ENCODE measurements at places on chromosomes 3 and 15.
A peak's percentile ranks its signal among the peaks of the same experiment; 100 is the strongest.

DNA sequence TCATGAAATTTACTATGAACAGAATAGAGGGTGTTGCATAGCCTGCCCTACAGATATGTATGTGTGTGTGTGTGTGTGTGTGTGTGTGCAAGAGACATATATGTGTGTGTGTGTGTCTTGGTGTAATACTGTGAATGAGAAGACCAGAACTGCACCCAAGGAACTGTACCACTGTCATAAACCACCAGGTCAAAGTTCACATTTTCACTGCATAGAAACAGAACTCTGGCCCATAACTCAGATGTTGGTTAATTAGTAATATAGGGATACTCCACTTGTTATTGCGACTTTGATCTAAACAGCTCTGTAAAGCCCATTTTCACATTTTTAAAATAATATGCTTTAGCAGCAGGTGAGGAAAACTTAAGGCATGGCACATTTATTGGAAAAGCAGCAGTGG lies 111.8 kb downstream of the IGF2BP2 start:
- DNase-seq: no peak

DNA sequence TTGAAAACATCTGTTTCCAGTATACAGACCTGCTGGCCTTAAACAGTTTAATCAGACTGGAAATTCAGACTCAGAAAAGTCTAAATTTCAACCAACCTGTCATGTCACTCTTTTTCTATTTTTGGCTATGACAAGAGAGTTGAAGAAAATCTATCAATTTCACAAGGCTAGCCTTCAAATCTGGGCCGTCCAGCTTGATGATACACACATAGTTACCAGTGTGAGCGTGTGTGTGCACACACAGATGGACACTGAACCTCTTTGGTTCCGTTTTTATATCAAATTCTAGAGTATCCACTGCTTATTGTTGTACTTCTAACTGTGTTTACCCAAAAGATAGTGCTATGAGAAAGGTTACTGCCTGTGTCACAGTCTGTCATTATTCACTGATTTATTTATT lies 368.2 kb downstream of the LPP start:
- DNase-seq: no peak

- no peak for DNase-seq
Observed at GRCh38 chr15:95295896-95296625, 1034.4 kb upstream of the NR2F2 start.

- no peak for DNase-seq
Observed at GRCh38 chr15:101489599-101490407, at the start of gene PCSK6. TSS of gene PCSK6 (minus strand) at chr15:101489707. CDS start at chr15:101489670, 37 bp downstream.

- DNase-seq: no peak
Observed at GRCh38 chr3:16509721-16510619, 3.5 kb downstream of the RFTN1 start.

DNA sequence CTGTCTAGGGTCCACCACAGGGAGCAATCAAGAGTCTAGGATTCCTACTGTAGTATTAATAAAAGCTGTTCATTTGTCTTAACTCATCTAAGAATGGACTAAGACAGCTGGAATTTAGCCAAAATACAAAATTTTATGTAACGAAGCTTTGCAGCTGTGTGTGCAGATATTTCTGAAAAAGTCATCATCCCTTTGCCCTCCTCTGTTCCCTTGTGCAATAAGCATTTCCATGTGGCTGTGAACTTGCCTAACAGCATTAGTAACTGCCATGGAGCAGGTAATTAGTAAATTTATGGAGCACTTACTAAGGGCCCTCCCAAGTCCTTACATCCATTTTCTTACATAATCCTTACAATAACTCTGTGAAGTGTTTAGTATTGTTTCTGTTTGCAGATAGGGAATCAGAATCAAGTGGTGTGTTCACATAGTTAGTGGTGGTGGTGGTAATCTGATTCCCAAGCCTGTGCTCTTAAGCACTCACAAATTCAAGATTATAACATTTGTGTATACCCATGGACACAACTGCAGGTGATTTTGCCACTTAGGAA lies 114.5 kb downstream of the RARB start:
- peak; percentile 21 for DNase-seq

DNA sequence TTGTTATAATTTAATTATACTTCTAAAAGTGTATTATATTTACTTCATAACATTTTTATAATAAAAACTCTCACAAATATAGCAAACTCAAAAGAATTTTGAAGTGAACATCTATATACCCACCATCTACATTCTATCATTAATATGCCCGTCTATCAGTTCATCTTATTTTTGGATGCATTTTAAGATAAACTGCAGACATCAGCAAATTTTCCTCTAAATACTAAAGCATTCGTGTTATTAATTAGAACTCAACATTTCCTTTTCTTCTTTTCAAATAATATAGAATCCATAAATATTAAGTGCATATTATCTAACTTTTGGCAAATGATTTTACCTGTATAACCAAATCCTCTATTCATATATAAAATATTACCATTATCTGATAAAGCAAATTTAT lies 242.9 kb upstream of the BCHE start:
- no peak for DNase-seq

DNA sequence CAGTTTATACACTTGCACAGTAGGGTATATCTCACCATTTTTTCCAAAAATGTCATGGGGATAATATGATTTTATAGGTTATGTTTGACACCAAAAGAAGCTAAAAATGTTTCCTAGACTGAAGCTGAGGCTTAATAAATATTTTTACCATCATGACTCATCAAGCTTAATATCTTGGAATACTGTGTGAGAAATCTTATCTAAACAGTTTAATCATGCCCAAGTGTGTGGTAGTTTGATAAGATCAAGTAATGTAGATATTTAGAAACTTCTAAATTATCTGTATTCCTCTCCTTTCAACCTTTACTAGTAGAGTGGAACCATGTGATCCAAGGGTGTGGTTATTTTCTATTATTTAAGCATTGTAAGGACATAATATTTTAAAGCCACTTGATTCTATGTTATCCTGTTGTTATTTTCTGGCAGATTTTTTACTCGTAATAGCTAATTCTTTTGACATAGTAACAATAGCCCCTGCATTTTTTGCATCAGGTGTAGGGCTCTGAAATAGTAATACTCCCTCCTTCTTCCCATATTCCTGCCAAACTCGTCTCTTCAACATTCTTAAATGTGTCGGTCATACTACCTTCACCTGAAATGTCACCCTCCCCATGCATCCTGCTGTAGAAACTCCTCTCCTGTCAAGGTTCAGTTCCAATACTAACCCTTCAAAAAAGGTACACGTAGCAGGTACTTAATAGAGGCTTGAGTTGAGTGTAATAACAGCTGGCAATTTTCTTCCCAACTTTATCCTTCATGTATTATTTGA lies 729.6 kb downstream of the NLGN1 start:
- DNase-seq: no peak

DNA sequence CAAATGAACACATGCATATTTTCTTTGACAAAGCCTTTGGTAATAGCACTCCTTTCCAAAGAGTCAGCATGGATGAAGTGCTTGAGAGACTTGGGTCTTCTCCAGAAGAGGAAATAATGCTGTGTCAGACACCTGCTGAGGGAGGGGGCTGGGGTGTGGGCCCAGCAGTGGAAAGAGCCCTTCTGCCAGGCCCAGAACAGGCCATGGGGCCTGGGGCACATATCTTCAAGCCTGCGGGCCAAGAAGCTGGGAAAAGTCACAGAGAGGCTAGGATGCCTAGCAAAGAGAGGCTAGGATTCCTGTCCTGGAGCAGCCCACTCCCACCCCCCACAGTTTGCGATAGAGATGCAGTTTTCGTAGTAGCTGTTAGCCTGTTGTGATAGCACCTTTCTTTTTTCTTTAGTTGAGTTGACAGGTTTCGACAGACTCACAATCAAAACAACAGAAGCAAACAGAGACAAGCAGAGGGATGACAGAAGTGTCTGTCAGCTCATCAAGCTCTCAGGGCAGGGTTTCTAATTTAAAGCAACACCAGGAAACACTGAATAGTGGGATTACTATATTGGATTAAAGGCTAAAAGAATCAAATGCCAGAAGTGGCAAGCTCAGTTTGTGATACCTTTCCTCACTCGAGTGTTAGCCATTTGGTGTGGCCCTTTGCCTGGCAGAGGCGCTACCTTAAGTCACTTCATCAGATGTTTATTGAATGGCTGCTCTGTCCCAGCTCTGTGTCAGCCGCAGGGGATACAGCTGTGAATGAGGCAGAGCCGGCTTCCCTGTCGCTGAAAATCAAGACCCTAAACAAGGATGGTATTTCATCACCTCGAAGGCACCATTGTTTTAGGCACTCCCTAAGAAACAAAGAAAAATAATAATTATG lies 19.0 kb downstream of the CMTM7 start:
- DNase-seq: no peak

GRCh38 chr15:82139823-82140268 lies 94.0 kb upstream of the MEX3B start:
- DNase-seq: no peak

DNA sequence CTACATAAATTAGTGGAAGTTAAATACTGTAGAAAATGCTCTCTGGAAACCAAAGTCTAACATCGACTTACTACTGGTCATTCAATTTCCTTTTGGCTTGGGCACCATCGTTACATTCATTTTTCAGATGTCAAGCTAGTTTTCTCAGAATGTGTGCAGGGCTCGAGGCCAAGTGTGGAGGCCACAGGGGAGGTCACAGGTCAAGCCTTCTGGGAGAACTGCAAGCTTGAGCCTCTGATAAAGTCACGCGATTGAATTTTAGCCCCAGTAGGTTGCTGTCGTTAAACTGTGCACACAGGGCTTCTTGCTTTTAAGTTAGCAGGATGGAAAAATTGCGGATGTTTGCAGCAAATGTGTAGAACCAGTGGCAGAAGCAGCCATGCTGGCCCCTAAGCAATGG lies 182.2 kb downstream of the APBA2 start:
- no peak for DNase-seq

GRCh38 chr3:23665741-23666140 lies 140.0 kb upstream of the UBE2E1 start:
- DNase-seq: no peak

DNA sequence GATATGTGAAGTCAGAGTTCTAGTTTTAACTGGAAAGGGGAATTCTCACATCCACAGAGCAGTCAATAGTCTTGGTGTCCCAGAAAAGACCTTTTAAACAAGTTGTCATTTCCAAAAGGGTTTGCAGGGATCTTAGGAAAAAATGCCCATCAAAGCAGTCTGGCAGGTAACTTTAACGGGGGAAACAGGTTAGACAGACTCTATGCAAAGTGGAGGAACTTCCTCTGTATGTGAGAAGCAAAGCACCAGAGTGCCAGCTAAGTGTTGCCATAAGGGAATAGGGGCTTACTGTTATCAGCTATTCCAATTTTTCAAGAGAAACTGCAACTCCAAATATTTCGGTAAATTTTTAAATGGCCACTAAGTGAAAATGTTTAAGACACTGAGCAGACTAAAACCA lies 307.9 kb upstream of the MDFIC2 start:
- DNase-seq: no peak

Data from AG09309 (cell line).